AG08395 (cell line): ENCODE measurements at places on chromosomes 2 and 18.

- DNase-seq = no peak
Observed at GRCh38 chr2:39252888-39253518, 9.2 kb upstream of the CDKL4 start.

- no peak for DNase-seq
Observed at GRCh38 chr2:32894119-32894728, 52.5 kb upstream of the LTBP1 start.

DNA sequence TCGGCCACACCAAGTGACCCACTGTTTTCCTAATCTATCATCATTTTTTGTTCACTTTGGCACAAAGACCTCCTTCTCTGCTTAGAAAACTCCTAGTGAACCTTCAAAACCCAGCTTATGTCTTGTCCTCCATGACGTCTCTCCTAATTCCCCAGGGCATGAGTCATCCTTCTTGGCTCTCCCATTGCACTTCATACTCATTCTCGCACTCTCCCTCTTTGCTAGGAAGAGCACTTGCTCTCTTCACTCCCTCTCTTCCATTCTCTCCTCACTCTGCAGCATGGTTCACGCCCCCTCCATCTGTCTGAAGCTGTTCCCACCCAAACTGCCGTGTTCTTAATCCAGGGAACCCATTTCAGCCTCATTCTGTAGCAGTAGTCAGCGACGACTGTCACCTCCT, 103.9 kb downstream of the MRO start:
- no peak for DNase-seq

- DNase-seq = no peak
Observed at GRCh38 chr2:166060191-166060590, 67.6 kb downstream of the SCN1A start.

- DNase-seq = no peak
Observed at GRCh38 chr2:56450772-56451171, 267.0 kb downstream of the CCDC85A start.

DNA sequence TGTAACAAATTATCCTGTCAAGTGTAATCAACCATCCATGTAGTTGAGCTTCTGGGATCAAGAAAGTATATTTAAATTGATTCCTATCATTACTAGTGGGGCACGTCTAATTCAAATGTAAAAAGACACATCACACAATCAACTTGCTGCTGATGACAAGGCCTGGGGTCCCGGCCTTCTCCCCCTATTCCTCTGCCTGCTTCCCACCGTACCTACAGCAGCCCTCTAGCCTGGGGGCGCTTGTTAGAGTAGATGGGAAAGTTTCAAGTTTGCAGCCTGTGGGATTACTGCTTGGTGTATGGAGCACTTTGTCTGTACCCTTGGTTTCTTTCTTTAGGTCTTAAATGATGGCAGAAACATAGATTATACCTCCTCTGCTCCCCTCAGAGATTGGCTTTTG, 333.3 kb upstream of the KYNU start:
- no peak for DNase-seq

DNA sequence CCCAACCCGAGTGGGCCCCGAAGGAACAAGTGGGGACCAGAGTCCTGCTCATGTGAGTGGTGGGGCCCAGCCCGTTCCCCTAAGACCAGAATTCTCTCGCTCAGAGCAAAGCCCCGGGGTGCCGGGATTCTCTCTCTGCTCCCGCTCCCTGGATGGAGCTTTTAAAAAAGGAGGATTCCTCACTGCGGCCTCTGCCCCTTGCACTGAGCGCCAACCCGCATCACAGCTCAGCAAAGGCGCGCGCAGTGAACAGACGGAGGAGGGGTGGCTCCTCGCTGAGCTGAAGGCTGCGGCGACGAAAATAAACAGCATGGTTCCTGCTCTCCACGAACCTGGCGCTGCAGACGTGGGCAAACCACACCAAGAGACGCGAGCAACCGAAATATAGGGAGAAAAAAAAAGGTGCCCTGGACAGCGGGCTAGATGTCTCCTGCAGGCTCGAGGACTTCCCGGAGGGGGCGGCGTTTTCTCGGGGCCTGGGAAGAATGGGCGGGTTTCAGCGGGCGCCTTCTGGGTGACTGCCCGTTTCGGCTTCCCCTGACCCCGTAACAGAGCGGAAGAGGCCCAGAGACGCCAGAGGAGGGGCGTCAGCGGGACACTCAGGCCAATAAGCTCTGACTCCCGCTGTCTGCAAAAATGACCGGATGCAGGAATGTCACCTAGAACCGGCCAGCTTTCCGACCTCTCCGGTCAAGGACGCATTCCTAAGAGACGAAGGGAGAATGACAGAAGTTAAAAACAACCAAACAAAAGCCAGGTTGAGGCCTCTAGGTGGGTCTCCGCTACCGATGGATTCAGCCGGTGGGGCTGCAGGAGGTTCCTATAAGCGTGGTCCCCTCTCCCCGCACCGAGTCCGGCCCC, 819 bp upstream of the KLF11 start:
- peak; percentile 64 for DNase-seq

- no peak for DNase-seq
Observed at GRCh38 chr2:49296107-49296867, 142.0 kb upstream of the FSHR start.
